NCI-H146 (cell line): ENCODE measurements at places on chromosomes 12 and 14.

DNA sequence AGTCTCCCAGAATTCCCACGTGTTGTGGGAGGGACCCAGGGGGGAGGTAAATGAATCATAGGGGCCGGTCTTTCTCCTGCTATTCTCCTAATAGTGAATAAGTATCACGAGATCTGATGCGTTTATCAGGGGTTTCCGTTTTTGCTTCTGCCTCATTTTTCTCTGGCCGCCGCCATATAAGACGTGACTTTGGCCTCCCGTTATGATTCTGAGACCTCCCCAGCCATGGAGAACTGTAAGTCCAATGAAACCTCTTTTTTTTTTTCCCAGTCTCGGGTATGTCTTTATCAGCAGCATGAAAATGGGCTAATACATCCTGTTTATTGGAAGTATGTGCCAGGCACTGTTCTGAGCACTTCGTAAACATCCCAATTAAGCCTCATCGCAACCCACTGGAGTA, 788 bp downstream of the KRT72 start:
- DNase-seq = no peak

- DNase-seq = no peak
Measured at GRCh38 chr12:1595026-1595561, 713 bp upstream of the FBXL14 start.

GRCh38 chr14:91752961-91753360, 21.1 kb upstream of the CATSPERB start:
- no peak for DNase-seq

DNA sequence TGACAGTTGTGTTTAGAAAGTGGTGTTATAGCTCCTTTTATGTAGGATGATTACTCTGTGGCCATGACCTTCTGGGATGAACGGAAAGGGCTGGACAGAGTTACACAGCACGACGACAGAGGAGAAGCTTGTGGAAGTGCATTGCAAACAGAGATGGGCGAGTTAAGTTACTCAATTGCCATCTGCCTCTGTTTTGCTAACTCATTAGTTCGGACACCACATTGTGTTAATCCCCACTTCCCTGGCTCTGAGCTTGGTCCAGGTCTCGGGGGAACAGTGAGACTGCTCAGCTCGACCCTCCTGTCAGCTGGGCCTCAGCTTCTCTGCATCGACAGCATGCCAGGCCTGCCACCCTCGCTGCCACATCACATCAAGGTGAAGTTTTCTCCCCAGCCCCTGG, 408.0 kb downstream of the ZFP36L1 start:
- DNase-seq = no peak

DNA sequence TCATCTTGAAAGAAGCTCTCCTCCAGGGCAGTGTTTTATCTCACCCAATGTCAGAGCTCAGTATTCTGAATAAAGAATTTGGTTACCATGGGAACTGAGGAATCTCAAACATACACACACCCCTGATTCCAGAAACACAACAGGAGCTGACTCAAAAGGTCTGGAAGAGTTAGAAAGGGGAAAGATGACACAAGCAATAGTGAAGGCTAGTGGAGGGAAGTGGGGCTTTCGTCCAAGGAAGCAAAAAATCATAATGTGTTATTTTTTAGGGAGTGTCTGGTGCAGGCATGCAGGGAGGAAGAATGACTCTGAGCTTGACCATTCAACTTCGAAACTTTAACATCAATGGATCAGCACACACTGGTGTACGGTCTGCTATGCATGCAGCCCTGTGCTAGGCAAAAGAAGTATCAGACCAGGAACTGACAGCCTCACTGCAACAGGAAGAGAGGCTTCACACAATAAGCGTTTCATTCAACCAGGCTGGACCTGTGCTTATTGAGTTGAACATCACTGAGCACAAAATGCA, 20.3 kb downstream of the HEBP1 start:
- no peak for DNase-seq

GRCh38 chr14:99660006-99660566, 15.2 kb downstream of the HHIPL1 start:
- no peak for DNase-seq

DNA sequence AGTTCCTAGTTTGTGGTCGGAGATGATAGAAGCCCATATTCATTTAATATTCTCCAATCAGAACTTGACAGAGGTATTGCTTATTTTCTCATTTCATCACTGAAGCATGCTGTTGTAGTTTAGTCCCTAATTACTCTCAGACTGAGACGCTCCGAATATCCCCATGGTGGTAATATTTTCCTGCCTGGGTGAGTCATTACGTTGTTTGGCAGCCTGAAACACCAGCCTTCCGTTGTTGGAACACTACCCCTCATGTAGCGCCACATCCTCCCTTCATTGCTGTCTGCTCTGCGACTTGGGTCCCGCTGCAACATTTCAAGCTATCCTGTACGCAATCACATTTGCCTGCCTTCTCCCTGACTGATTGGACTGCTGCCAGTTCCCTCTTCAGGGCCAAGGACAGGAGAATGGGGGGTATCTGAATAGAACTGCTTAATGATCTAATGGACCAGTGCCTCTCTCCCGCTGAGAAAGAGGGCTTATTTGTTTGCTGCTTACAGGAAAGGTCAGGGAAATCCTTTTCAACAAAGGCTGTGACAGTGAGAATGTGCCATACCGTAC, 369.1 kb downstream of the NPAS3 start:
- peak; percentile 65 for DNase-seq

DNA sequence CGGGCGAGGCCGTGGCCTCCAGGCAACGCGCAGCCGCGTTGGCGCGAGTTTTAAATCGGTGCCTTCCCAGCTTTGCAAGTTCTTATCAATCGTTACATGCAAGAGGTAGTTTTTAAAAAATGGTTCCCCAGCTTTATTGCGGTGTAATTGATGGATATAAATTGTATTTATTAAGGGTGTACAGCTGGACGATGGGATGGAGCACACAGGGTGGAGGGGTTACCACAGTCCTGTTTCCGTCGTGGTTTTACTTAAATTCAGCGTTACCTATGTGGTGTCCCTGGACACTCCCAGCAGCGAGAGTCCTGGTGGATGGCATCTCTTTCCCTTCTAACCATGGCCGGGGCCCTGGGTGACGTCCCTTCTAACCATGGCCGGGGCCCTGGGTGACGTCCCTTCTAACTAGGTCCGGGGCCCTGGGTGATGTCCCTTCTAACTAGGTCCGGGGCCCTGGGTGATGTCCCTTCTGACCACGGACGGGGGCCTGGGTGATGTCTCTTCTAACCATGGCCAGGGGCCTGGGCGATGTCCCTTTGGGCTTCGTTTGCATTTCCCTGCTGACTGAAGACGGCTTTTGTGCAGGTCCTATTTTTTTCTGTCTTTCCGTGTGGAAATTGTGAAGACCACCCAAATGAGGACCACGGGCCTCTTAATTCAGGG, 97.9 kb downstream of the TNFAIP2 start:
- DNase-seq = no peak

- peak; percentile 23 for DNase-seq
Measured at GRCh38 chr14:60686865-60687264, 37.3 kb downstream of the SIX4 start.

GRCh38 chr14:77203611-77204458, 22.2 kb downstream of the TMEM63C start:
- peak; percentile 70 for DNase-seq

GRCh38 chr14:81509838-81510452, 23.7 kb downstream of the SEL1L start:
- DNase-seq = no peak

DNA sequence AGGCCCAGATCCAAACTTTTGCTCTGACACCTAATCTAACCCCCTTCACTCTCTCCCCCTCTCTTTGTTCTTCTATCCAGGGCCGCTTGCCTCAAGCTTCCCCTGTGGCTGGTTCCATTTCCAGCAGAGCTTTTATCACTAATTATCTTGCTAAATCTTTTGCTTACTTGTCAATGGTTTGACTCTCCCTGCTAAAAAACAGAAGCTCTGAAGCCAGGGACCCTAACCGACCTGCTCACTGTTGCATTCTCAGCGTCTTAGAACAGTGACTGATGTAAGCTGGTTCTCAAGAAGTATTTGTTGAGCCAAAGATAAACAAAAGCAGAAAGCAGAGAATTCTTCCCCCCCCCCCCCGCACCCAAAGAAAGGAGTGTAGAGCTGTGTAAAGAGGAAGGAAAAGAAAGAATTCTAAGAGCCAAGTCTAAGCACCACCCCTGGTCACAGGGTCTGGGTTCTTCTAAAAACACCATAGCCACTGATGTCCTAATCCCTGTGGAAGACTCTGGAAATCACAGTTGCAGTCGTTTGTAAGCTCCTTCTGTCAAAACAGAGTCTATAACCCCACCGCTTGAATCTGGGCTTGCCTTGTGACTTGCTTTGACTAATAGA, 385.8 kb downstream of the MED13L start:
- DNase-seq = no peak

- DNase-seq = peak; percentile 5
Measured at GRCh38 chr14:89418452-89418851, 1.4 kb upstream of the FOXN3 start.

DNA sequence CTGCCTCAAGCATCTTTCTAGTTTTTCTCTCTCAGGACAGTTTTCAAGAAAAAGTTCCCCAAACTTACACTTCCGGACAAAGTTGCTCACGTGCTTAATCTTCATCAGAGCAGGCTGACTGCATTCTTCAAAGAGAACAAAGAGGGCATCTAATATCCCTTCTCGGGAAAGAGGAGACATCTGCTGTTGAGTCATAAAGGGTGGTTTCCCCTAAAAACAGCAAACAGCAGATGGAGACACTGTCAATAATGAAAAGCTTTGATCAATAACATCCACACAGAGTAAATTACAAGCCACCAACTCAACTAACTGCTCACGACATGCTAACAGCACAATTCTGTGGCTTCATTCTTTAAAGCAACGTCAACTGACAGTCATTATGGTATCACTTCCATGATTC, 8.1 kb downstream of the CIT start:
- peak; percentile 25 for DNase-seq

DNA sequence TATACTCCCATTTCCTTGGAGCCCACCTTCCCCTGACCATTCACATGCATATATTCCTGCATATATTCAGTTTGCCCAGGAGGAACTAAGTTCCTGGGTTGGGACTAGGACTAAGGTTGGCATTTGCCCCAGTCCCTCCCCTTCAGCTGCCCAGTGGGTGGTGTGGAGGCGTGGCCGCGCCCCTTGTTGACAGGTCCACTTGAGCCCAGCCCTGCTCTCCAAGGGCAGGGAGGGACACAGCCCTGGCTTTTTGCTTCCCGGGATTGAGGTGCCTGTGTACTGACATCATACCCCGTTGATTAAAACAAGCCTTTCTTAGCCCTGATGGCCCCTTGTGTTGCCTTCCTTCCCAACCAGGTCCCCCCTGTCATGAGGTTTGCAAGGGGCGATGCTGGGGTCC, 7.3 kb downstream of the ERBB3 start:
- no peak for DNase-seq

- DNase-seq = no peak
Measured at GRCh38 chr12:93943780-93944179, 204.6 kb upstream of the PLXNC1 start.

DNA sequence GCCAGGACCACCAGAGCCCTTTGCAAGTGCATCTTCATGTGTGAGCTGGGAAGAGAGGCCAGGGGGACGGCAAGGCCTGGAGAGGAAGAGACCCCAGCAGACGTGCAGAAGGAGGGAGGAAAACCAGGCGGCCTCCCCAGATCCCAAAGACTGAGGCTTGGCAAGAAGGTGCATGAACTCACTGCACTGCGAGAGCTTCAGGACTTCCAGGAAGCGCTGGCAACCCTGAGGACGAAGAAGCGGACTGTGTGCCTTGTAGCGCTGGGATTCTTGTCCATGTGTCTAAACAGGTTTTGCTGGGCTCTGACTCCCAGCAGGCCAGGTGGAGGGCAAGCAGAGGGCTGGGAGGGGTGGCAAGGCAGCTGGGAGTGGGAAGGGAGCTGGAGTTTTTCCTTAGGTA, 939 bp downstream of the TGFB3 start:
- DNase-seq = no peak

DNA sequence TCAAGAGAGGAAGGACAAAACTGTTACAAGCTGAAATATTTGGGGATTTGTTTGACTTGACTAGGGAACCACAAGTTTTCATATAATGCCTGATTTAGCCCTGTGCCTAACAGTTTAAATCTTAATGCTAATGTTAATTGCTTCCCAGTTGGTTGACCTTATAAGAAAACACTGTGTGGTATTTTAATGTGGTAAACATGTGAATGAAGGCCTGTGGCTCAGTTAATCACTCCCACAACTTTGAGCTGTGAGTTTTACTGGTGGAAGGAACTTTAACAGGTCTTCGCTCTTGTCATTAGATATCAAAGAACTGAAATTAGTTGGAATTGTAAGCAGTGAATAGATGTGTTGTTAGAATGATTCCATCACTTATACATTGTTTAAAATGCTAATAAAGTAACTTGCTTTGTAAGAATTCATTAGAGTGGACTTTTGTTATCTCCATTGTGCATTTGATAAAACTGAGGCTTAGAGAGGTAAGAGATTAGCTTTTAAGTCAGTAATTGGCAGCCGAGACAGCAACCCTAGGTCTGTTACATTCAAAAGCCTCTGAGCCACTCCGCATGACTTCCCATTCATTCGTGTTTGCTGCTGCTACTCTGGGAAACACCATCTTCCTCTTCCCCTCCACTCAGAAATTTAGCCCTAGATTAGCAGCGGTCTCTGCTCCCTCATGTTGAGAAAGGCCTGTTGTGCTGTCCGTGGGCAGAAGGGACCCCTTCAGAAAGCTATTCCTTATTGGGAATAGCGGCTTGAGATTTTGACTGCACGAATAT, 1.0 kb upstream of the TBK1 start:
- peak; percentile 43 for DNase-seq

GRCh38 chr14:82492157-82492556, 958.5 kb upstream of the SEL1L start:
- DNase-seq = no peak

- no peak for DNase-seq
Measured at GRCh38 chr12:11916771-11917170, 154.0 kb upstream of the BCL2L14 start.

DNA sequence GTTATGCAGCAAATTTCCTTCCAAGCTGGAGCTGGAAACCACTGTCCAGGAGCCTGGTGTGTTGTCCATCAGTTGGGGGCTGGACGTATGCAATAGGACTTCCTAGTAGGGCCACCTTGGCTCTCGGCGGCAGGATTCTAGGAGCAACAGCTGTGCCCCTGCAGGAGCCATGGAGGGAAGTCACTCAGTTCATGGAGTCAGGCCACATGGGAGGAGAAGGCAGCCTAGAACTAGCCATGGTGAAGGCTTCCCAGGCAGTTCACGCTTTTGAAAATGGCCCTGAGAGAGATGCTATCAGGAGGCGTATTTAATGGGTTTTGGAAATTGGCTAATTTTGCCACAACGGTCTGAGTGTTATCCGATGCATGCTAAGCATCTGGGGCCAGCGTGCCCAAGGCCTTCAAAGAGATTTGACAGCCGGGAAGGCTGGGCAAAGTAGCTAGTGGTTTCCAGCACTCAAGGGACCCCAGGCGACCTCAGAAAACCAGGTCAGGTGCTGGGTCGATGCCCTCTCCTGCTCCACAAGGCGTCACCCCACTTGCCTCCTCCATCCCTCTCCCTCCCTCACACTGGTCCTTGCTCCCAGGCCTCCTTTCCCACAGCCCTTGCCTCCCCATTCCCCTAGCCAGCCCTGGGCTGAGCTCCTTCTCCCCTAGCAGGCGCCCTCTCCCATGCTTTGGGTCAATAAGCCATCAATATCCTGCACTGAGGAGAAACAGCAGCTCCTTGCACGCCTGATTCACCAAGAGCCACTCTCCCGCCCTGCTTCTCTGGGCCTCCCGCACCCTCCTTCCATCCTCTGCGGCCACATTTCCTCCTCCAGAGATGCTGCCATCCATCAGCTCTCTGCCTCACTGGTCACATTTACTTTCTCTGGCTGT, 30.9 kb upstream of the SYNDIG1L start:
- DNase-seq = no peak
